ENCODE measurements at places on chromosomes 2 and 18.

DNA sequence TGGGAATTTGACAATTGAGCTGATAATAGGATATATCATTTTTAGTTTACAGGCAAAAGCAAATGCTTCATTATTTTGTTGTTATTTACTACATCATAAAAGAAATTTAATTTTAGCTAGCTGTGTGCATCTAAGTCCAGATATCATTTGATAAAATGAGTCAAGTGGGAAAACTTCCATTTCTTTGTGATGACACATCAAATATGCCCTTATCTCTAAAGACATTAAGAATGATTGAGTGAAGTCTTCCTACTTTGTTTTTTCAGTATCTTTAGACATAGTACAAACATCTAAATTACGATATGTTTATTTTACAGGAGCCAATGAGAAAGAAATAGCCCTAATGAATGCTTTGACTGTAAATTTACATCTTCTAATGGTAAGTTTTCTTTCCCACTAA lies 77.0 kb downstream of the KYNU start:
- DNase-seq = no peak

DNA sequence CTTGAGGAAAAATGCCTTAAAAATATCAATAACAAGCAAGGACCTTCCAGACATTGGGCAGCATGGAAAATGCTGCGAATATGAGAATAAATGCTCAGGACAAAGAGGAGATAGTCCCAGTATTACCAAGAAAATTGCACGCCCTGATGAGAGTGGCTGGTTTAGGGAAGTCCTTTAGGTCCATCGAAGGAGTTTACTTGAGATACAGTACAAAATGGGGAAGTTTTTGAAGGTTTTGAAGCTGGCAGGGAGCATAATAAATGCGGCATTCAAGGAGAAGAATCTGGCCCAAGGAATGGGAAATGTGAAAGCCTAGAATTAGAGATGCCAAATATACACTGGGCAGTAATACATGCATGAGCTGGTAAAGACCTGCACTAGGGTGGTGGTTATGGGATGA lies 90.2 kb upstream of the SPATS2L start:
- DNase-seq = no peak

GRCh38 chr2:32721376-32721775 lies 93.5 kb downstream of the TTC27 start:
- DNase-seq = no peak

DNA sequence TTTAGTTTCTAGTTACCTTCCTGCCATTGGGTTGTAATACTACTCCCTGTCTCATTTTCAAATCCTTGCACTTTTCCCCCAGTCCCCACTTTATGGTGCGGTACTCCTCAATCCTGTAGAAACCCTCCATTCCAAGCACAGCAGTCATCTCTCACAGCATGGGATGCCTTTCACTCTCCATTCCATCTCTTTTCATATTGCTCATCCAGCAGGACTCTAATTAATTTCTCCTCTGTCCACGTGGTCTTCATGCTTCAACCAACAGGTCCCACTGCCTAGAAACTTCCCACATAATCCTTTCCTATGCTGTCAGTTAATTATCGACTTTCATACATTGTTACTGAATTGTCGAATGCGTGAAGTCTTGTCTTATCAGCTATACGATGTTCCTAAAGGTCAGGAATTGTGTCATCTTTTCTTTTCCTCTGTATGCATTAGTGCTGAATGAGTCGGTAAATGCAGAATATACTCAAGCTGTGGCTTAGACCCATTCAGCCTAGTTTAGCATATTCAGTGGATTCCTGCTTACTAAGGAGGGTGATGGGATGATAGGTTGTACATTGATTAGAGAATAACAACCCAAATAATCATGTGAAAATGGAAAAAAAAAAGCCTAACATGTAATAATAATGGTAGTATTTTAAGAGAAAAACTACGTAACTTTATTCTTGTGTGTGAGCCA lies 89.7 kb downstream of the CRIM1 start:
- DNase-seq = no peak

DNA sequence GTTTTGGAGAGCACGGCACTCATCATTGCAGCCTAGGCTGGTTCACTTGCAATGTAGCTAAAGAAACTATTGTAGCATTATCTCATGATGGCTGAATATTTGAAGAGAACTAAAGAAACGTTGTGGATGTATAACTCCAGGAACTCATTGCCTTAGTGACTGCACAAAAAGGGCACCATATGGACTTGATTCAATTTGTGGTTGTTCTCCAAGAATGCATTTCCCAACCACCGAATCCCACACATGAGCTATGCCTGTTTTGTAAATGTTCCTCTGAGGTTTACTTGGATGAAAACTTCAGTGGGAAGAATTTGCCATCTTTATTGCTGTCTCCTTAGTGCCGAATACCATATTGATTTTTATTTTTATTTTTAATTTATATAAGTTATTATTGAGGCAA lies 43.5 kb downstream of the DOK6 start:
- peak; percentile 70 for DNase-seq

- DNase-seq = no peak
These were observed 105.0 kb downstream of the B3GNT2 start for GRCh38 chr2:62300925-62301324.

DNA sequence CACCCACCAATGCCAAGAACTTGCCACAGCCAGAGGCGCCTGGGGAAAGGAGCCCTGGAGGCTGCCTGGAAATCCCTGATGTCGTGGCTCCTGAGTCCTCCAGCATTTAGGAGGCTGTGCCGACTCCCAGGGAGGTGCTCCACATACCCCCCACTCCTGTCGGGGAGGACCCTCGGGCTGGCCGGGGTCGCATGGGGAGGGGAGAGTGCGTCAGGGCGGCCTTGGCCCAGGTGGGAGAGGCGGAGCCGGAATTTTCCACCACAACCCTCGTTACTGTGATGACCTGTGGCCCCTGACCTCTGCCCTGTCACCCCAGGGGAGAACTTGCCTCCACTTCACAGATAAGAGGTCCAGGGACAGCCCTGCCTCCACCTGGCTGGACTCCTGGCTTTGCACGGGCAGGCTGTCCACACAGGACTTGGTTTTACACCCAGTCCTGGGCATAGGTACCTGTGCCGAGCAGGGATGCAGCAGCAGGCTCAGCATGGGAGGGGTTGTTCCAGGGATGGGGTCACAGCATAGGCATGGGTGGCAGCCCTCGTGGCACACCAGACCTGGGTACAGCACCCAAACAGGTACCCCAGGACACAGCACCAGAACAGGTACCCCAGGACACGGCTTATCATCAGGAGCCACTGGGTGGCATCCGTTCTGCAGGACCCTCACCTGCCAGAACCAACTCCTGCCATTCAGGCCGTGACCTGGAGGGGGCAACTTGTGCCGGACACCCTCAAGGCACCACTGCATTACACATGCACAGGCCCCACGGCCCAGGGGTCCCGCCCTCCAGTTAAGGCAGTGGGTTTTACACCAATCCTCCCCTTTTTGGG lies 12.3 kb upstream of the AGXT start:
- no peak for DNase-seq

GRCh38 chr18:75809926-75810255 lies 382.4 kb upstream of the SMIM21 start:
- DNase-seq = no peak

DNA sequence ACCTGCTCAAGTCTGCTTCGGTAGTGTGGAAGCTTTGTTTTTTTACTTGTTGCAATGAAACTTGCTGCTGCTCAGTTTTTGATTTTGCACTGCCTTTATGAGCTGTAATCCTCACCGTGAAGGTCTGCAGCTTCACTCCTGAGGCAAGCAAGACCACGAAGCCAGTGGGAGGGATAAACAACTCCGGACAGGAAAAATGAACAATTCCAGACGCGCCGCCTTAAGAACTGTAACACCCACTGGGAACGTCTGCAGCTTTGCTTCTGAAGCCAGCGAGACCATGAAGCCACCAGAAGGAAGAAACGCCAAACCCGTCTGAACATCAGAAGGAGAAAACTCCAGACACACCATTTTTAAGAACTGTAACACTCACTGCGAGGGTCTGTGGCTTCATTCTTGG lies 245.7 kb upstream of the REG3G start:
- no peak for DNase-seq

DNA sequence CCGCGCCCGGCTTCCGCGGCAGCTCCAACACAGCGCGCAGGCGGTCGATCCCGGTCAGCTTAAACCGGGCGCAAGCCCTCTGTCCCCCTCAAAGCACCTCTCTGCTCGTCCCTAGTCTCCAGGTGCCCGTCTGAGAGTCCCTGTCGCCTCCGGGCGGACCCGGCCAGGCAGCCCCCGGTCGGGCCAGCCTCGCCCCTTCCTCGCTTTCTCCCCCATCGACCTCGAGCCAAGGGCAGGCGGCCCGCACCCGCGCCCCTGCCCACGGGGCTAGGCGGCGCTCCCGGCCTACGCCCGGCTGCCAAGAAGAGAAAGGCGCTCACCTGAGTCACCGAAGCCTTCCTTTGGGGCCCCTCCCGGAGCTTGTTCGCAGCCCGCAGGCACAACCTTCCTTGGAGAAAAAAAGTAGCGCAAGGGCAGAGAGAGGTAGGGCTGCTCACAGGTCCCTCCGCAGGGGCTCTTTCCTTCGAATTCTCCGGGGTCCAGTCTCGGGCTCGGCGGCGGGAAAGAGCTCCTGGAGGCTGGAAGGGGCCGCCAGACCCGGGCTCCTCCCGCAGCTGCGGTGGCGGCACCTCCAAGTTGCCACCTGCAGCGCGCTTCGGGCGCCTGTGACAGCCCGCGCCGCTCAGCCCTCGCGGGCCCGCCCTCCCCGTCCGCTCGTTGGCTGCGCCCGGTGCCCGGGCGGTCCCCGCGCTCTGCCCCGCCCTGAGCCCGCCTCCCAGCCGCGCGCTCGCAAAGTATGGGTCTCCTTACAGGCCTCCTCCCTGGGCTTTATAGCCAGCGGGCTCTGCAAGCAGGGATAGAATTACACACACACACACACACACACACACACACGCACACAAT lies 86.5 kb upstream of the EPB41L3 start:
- peak; percentile 68 for DNase-seq

DNA sequence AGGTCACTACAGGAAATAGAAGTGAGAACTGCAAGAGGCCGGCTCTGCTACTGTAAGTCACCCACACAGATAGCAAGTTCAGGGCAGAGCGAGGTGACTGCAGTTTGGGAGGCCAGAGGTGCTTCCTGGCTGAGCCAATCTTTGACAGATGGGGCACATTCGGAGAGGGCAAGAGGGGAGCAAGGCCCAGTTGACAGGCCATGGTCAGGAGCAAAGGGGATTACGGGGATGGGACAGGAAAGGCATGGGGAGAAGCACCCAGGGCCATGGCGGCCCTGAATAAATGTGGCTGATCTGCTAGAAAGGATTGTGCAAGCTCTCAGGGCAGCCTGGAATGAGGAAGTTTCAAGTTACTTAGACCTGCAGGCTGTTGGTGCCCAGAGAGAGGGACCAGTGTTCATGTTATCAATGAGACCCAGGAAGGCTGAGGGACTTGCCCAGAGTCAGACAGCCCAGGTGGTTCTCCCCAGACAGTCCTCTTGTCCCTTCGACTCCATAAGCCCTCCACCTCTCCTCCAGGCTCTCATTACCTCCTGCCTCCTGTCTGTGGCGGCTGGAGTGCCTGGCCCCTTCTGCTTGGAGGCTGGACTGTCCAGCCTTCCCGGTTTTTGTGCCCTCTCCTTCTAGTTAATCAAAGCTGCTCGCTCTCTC lies 123.3 kb downstream of the CTIF start:
- peak; percentile 63 for DNase-seq

DNA sequence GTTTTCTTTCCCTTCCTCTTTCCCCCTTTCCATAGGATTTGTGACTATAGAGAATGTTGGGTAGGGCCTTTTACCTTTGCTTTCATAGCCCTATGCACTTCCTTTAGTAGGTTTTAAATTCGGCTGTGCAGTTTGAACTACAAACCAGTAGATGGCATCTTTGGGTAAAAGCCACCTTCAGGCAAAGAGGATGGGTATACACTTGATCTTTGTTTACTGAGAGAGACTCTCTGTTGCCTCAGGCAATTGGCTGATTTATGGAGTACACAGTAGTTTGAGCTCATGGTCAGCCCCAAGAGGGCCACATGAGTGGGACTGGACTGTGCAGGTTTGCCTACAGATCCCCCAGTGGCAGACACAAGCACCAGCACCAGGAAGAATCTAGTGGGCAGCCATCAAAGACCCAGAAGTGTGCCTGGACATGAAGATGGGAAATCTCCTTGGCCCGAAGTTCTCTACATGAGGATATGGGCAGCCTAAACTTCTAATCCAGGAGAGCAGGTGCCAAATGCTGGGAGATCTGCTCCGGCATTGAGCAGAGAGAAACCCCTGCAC lies 1304.3 kb upstream of the DDX18 start:
- peak; percentile 11 for DNase-seq

- DNase-seq = no peak
These were observed 560.7 kb downstream of the STK39 start for GRCh38 chr2:167686691-167687090.

DNA sequence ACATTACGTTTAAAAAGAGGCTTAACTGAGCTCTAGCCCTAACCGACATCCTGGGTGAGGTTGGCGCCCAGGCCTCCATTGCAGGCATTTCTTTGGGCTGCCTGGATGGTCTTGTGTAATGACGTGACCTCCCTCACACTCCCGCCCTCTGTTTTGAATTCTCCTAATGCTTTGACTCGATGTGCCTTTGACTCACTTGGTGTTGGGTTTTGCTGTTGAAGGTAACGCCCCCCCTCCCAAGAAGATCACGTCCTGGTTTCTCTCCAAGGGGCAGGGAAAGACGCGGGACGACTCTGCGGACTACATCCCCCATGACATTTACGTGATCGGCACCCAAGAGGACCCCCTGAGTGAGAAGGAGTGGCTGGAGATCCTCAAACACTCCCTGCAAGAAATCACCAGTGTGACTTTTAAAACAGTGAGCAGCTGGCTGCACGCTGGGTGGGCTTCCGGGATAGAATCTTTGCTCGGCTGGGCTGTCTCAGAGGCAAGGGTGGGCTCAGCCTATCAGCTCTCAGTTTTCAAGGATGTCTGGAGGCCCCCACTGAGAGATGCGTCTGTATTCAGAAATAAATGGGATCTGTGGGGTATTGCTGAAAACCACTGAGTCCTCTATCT lies 87.9 kb upstream of the ATG16L1 start:
- DNase-seq = no peak

DNA sequence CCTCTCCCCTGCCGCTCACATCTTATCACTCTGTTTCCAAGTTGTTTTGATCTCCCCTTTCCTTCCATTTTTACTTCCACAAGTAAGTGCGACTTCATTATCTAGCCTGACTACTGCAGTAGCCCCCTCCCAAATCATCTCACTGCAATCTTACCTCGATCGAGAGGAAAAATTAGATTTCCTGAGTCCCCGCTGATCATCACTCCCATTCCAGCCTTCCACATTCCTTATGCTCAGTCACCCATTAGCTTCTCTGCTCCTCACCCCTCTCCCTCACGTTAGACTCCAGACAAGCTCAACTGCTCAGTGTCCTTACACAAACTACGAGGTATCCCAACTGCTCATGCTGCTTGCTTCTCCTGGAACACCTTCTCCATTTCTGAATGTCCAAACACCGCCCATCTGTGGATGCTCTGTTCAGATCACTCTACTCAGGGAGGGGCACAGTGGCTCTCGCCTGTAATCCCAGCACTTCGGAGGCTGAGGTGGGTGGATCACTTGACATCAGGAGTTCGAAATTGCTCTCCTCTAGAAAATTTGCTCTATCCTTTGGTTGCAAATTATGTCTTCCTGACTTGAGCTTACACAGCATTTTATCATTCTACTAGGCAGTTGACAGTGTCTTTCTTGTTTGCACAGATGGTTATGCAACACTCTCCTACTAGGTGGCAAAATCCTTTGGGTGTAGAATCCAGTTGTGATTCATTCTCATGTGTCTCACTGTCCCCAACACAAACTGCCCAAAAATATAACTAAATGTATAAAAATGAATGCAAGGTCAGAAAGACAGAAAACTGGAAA lies 96.5 kb downstream of the INO80D start:
- DNase-seq = peak; percentile 15

- DNase-seq = no peak
These were observed 26.8 kb upstream of the E2F6 start for GRCh38 chr2:11492720-11493119.

- DNase-seq = peak; percentile 28
These were observed 1041.2 kb upstream of the CDH2 start for GRCh38 chr18:29218091-29218490.

Data from GM23248 (cell line).